ENCODE measurements at places on chromosomes 5 and 9.

GRCh38 chr9:89743216-89743572 lies 138.4 kb downstream of the GADD45G start:
- no peak for DNase-seq

DNA sequence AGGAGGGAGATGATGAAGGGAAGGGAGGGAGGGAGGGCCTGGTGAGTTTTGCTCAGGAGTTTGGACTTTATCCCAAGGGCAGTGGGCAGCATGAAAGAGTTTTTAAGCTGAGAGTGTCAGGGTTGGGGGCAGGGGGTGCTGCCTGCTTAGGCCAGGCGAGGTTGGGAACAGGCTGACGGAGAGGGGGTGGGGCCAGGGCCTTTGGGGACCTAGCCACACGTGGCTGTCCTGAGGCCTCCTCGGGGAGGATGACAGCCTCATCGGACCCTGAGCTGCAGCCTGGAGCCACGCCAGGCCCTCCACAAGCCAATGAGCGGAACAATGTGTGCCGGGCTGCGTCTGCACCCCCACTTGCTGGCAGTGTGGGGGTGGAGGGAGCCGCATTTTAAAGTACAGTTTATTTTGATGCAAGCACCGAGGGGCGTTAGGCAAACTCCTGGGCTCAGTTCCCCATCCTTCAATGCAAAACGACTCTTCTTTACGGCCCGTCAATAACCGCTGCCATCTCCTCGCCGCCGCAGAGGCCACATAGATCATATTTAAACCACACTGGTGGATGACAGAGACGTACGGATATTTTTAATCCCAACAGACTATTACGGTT lies 5.3 kb upstream of the RXRA start:
- no peak for DNase-seq

GRCh38 chr9:24652181-24652580 lies 106.5 kb upstream of the IZUMO3 start:
- DNase-seq, result no peak

GRCh38 chr9:83927591-83927990 lies 6.4 kb upstream of the KIF27 start:
- no peak for DNase-seq

GRCh38 chr5:178199581-178200434 lies 4.5 kb upstream of the HNRNPAB start:
- DNase-seq, result no peak

All from stimulated activated CD4-positive, alpha-beta T cell treated with anti-CD3 and anti-CD28 coated beads, Interleukin-2, amount 100 ng/mL, for 48 hours (primary cell).